Stimulated activated CD4-positive, alpha-beta T cell treated with anti-CD3 and anti-CD28 coated beads, TNF-alpha, amount 100 ng/mL, for 24 hours (primary cell): ENCODE measurements at places on chromosomes 12 and 14.

- DNase-seq = no peak
Observed at GRCh38 chr12:74108729-74109128, 428.9 kb upstream of the ATXN7L3B start.

DNA sequence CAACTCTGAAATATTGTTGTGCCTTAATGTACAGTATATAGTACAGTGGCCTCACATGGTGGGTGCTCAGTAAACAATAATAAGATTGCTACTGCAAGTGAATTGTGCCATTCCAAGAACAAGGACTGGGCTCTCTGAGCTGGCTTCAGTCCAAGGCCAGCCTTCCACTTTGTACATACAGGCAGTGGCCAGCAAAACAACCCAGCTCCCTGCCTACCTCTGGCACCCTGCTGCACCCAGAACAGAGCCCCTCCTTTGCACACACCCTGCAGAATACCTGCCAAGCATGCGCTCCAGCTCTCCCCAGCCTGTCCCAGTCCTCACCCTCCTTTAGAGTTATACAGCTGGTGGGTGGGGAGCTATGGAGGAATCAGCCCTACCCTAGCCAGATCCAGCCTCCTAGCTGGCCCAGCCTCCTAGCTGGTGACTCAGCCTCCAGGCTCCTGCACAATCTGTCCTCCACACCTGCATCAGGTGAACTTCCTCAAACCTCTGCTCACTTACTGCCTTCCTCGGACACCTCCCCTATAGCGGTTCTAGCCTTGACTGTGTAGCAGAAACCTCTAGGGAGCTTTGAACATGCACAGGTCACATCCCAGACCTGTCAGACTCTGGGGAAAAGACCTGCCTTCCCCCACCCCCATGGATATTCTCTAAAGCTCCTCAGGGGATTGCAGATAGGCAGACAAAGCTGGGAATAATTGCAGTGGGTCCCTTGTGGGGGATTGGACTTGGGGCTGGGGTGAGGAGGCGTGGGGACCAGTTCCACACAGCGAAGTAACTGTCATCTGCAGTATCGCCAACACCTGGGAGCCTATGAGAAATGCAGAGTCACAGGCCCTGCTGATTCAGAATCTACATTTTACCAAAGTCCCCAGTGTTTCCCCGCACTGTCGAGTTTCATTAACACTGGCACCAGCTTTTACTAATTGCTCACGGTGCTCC, 17.9 kb downstream of the ZDHHC22 start:
- DNase-seq = no peak

- no peak for DNase-seq
Observed at GRCh38 chr14:72636871-72637270, 257.0 kb downstream of the DPF3 start.

GRCh38 chr12:125734137-125734536, 668.9 kb downstream of the AACS start:
- DNase-seq = no peak

DNA sequence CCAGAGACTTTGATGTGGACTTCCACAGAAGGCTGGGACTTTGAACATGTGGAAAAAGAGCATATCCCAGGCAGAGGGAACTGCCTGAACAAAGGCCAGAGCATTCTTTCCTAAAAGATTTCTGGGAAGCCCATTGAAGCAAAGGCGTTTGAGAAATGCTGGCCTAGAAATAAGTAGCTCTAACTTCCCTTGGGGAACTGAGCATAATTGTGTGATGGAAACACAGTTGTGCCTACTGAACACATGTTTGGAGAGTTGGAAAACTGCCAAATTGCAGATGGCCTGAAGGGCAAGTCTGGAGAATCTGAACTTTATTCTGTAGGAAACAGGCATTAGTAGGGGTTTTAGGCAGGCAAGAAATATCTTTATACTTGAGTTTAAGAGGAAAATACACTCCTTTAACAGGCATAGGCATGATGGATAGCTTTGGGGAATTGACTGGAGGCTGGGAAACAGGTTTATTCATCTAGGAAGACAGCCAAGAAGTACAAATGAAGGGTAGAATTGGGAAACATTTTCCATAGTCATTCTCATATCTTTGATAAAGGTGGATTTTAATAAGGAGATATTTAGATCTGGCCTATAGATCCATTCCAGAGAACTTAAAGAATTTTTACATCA, 134.1 kb downstream of the TPH2 start:
- DNase-seq = no peak

GRCh38 chr14:65810322-65810721, 397.8 kb downstream of the FUT8 start:
- DNase-seq = no peak

DNA sequence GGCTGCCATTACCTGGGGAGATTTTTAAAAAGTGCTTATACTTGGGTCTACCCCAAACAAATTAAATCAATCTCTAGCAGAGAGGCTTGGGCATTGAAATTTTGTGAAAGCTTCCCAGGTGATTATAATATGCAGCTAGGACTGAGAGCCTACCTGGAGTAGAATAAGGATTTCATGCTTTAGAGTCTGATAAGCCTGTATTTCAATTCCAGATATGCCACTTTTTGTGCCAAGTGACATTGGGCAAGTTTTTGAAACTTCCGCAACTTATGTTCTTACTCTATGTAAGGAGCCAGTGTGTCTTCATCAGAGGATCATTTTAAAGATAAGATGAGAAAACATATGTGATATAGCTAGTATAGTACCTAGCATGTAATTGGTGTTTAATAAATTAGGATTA, 159.8 kb upstream of the LRIG3 start:
- DNase-seq = no peak

DNA sequence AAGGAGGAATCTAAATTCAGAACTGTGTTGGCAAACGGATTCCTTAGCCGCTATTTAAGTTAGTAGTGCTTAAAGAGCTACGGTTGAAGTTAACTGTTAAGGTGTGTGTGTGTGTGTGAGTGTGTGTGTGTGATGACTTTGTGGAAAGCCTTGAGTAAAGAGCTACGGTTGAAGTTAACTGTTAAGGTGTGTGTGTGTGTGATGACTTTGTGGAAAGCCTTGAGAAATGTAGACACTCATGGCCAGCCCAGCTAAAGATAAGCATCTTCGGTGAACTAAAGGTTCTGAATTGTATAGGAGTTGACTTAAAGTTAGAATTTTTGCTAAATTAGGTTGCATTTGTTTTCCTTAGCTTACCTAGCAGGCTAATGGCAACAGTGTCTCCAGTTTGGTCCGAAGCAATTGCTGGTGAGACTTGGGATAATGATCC, 1.4 kb downstream of the KTN1 start:
- no peak for DNase-seq

DNA sequence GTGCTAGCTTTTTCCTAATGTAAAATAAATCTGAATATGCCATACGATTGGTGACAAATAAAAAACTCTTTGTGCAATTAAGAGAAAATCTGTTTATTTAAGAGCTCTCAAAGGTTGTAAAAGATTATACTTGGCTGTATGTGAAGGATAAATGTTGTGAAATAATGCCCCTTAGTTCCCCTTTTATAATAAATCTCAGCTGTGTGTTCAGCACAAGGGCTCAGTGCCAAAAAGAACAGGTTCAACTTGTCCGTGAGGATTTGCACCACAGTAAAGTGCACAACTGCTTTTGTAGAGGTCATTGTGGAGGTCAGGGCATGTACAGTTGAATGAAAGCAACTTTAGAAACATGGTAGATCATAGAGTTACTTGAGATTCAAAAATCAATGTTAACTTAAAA, 118.6 kb downstream of the TRMT5 start:
- no peak for DNase-seq

GRCh38 chr12:3145033-3145432, 67.9 kb downstream of the TSPAN9 start:
- no peak for DNase-seq

GRCh38 chr14:22864979-22865378, 6.6 kb upstream of the LRP10 start:
- DNase-seq = no peak

- DNase-seq = peak; percentile 67
Observed at GRCh38 chr12:124992874-124993625, 395 bp upstream of the BRI3BP start.

GRCh38 chr12:31033146-31033545, 40.5 kb upstream of the DDX11 start:
- no peak for DNase-seq

GRCh38 chr14:92813201-92813600, 19.1 kb downstream of the GOLGA5 start:
- no peak for DNase-seq

- no peak for DNase-seq
Observed at GRCh38 chr12:6382371-6382770, 1.6 kb upstream of the LTBR start.

DNA sequence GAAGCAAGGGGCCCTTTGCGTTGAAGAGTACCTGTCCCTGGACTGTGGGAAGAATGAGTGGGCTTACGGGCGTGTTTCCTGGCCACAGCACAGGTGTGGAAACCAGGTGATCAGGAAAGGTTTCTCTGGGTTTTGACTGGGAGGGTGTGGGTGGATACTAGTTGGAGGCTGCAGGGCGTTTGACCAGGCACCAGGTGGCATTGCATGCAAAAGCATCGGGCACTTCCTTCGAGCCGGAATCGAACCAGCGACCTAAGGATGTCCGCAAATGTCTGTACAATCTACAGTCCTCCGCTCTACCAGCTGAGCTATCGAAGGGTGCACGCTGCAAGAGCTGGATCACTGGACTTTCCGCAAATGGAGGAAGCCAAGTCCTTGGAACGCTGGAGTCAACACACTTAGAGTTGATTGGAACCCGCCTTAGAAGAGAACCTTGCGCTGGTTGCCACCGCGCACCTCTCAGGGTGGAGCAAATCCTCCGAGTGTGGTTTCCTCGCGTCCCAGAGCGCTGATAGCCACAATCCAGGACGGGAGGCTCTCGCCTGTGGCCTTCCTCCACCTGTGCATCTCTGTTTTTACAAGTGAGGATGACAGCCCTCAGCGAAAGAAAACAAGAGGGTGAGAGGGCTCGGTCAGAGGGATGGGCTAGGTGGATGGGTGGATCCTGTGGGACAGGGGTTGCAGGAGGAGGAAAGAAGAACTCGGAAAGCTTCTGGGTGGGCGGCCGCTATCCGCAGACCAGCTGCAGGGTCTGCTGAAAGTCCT, 21.2 kb upstream of the RNASE4 start:
- peak; percentile 89 for DNase-seq

GRCh38 chr12:117134059-117134458, 34.8 kb upstream of the TESC start:
- peak; percentile 8 for DNase-seq

DNA sequence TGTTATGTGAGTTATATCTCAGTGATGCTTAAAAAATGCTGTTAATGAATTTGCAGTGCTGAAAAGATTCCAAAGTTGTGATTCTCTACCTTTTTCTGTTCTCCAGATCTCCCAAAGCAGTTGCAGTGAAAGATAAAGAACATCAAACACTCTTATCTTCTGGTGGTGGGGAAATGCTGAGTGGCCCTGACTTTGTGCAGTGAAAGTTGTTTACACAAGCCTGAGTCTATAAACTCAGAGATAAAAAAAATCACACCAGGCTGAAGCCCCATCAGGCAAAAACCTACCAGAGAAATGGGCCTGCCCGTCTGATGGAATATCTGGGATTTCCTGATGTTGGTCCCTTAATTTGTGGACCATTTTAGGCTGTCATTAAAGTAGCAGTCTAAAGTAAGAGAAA, 46.1 kb downstream of the RASSF3 start:
- no peak for DNase-seq

DNA sequence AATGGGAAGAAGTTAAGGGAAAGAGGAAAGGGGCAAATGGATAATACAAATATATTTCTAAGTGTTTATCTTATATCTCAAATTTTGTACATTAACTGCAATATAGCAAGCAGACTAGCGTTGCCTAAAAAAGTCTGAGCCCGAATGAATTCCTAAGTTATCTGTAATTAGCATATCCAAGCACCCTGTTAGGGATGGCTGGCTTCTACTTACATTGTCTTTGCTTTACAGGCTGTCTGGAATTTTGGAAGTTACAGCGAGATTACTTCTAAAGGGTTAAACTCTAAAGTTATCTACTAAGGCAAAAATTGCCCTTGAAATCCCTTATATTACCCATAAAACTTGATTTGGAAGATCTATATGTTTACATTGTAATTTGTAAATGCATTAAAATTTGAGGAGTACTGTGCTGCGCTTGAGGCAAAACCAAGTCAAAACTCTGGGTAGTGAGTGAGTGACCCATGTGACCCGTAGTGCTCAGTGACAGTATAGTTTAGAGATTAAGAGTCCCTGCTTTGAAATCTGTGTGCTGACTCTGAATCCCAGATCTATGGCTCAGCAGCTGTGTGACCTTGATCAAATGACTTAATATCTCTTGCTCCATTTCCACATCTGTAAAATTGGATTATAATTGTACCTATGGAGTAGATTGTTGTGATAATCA, 17.3 kb upstream of the LIN7A start:
- no peak for DNase-seq

- DNase-seq = no peak
Observed at GRCh38 chr14:80906946-80907345, 34.6 kb downstream of the CEP128 start.

DNA sequence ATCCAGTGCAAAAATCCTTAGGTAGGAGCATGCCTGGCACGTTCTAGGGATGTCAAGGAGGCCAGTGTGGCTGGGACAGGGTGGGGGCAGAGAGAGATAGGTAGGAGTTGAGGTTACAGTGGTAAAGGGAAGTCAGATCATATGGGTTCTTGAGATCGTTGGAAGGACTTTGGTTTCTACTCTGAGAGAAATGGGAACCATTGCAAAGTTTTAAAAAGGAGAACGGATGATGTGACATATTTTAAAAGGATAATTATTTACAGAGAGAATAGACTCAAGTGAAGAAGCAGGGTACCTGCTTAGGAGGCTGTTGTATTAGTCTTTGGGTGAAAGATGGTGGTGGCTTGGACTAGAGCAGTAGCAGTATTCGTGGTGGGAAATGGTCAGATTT, 47.6 kb upstream of the ATP2B1 start:
- DNase-seq = no peak

DNA sequence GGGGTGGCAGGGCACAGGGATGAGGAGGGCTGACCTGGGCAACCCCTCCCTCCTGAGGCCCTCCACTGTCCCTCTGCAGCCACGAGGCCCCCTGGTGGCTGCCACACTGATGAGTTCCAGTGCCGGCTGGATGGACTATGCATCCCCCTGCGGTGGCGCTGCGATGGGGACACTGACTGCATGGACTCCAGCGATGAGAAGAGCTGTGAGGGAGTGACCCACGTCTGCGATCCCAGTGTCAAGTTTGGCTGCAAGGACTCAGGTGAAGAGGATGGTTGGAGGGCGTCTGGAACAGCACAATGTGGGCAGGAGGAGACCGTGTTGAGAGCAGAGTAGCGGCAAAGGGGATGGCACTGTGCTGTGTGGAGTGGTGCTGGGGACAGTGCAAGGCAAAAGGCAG, 25.7 kb upstream of the LRP1-AS start:
- DNase-seq = no peak

DNA sequence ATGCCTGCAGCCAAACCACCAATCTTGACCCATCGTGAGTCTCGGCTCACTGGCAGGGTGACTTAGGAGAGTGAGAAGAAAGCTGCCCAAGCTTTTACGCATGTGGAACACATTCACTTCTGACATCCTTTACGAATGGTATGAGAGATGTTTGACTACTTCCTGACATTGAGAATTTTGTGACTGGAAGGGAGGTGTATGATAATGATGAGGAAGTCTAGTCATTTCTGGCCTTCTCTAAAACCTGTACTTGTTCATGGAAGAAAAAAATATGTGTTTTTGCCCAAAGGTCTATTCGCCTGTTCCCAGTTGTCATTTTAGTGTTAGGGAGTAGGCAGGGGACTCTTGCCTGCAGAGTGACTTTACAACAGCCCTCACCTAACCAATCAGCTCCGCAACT, 227.2 kb upstream of the ATP2B1 start:
- no peak for DNase-seq
